ENCODE measurements at places on chromosomes 11 and 22. TPM values are rescaled to one million over a fixed set of nuclear protein-coding genes. Genes with fewer than 3 reads are reported as not detected.

The KLHDC7B gene
- 0.63 TPM for total RNA-seq

The POU2AF2 gene
- not detected for total RNA-seq

The SLC17A6 gene
- total RNA-seq: not detected

The PATE2 gene
- total RNA-seq: 0.20 TPM

The MS4A10 gene
- not detected for total RNA-seq

The EHF gene
- 0.20 TPM for total RNA-seq

The CLTCL1 gene
- total RNA-seq: 16.9 TPM

The APOBEC3A gene
- total RNA-seq: not detected

The CTSW gene
- not detected for total RNA-seq

The ALG8 gene
- 27.5 TPM for total RNA-seq

The APOA5 gene
- not detected for total RNA-seq

The ZP1 gene
- 0.98 TPM for total RNA-seq

The TMEM138 gene
- total RNA-seq: 23.6 TPM

The RPS19BP1 gene
- total RNA-seq: 30.1 TPM

The B4GAT1 gene
- total RNA-seq: 89.3 TPM

The FOLH1 gene
- total RNA-seq: not detected

The INS gene
- not detected for total RNA-seq

The OR56B1 gene
- not detected for total RNA-seq

The UPK3A gene
- not detected for total RNA-seq

The OR4A16 gene
- total RNA-seq: not detected

The HSPB2 gene
- 0.79 TPM for total RNA-seq

The IL18 gene
- 0.23 TPM for total RNA-seq

The CRACR2B gene
- total RNA-seq: 0.78 TPM

The VSIG10L2 gene
- not detected for total RNA-seq

The RAB3IL1 gene
- total RNA-seq: 11.8 TPM

The C2CD2L gene
- total RNA-seq: 8.5 TPM

The FAM227A gene
- 1.1 TPM for total RNA-seq

The PRG3 gene
- total RNA-seq: not detected

The OR5AP2 gene
- not detected for total RNA-seq

The TMEM86A gene
- 0.30 TPM for total RNA-seq

Data from smooth muscle cell of the pulmonary artery (primary cell).